ENCODE measurements at places on chromosomes 7 and 10. TPM values are rescaled to one million over a fixed set of nuclear protein-coding genes. Genes with fewer than 3 reads are reported as not detected.

ELFN1 gene
- total RNA-seq, result 21.5 TPM

MARVELD1 gene
- 21.4 TPM for total RNA-seq

HOXA3 gene
- not detected for total RNA-seq

SAMD9L gene
- 13.8 TPM for total RNA-seq

GIMAP4 gene
- 22.5 TPM for total RNA-seq

SFTPA1 gene
- not detected for total RNA-seq

SCRN1 gene
- 124 TPM for total RNA-seq

CFAP70 gene
- 4.9 TPM for total RNA-seq

MMD2 gene
- total RNA-seq, result 5.7 TPM

TAS2R4 gene
- 5.6 TPM for total RNA-seq

EPHB6 gene
- total RNA-seq, result 17.3 TPM

ODAD2 gene
- 3.2 TPM for total RNA-seq

CYP2E1 gene
- total RNA-seq, result 3.4 TPM

Measured in camera-type eye (tissue), 1 donor.